NCI-H524 (cell line): ENCODE measurements at places on chromosomes 4 and X.

- no peak for DNase-seq
These were observed 15.4 kb upstream of the FHDC1 start for GRCh38 chr4:152920768-152921167.

GRCh38 chr4:126627255-126627654, 1005.5 kb upstream of the INTU start:
- peak; percentile 5 for DNase-seq

- peak; percentile 83 for DNase-seq
These were observed at the start of gene LETM1 for GRCh38 chr4:1856071-1856942. Gene LETM1 (minus strand): TSS chr4:1856156. CDS start chr4:1855950, 206 bp downstream.

DNA sequence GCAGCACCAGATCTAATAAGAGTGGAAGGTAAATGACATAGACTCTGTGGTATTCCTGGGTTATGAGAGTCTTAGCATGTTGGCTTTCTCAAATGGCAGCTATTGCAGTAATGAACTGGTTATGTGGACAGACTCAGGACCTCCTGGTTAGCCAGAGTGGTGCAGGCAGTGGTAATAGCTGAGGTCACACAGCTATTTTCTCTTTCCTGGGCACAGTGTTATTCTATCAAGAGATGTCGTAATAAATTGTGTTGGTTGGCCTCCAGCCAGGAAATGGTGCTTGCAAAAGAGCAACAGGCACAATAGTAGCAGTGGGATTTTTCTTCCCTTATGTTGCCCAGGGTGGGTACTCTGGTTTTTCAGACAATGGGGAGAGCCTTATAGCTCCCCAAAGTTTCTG, 279.2 kb upstream of the FGF16 start:
- DNase-seq, result no peak

DNA sequence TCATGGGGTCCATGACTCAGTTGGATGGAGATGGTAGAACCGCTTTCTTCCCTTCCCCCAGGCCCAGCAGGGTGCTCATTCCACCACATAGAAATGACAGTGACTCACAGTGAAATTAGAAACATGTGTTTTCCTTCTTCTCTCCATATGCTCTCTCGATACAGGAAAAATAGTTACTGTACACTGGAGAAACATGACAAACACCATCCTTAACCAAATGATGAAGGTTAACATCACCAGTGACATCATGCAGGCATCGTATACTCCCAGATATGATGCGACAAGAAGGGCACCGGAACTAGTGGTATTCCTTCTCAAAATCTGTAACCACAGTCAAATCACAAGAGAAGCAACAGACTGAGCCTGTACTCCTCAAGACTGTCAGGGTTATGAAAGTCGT, 11.7 kb upstream of the RAB40A start:
- DNase-seq, result no peak

DNA sequence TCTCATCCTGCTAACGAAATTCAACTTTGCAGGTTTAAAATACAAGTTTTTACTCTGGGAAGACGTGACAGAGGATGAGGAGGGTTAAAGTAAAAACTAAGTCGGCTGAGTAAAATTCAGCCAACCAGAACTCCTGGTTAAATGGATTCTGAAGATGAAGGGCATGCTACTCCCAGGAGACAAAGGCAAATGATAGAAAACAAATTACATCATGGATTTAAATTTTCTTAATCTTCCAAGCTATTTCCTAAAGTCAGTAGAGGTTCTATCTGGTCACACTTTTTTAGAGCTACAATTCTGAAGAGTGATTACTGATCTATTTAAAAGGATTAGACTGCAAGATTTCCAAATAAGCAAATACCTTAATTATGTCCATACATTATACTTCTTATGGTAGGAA, 47.9 kb downstream of the ZNF827 start:
- DNase-seq, result no peak

DNA sequence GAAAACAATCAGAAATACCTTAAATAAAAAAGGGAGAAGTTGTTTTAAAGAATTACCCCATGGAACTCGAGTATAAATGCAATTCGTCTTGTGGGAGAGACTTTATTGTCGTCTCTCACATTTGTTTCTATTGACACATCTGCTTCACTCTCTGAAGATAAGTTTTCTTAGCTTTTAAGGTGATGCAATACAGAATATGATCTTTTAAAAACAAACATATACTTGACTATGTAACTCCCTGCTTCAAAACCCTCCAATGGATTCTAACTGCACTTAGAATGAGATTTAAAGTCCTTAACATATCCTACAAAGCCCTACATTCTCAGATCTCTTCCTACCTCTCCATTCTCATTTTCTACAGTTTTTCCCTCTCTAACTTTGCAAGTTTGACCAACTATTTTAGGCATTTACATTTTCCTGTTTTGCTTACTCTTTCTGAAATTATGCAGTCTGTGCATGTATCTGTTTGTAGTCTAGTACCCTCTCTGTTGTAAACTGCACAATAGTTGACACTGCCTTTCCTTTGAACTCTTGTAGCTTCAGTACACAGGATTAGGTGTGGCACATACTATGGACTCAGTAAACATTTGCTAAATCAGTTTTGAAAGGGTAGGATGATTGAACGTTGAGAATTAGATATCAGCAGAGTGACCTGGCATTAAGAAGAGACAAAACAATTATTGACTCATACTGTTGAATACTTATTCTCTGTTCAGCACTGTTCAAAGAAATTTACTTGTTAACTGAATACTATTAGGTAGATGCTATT, 59.8 kb downstream of the AGTR2 start:
- no peak for DNase-seq

DNA sequence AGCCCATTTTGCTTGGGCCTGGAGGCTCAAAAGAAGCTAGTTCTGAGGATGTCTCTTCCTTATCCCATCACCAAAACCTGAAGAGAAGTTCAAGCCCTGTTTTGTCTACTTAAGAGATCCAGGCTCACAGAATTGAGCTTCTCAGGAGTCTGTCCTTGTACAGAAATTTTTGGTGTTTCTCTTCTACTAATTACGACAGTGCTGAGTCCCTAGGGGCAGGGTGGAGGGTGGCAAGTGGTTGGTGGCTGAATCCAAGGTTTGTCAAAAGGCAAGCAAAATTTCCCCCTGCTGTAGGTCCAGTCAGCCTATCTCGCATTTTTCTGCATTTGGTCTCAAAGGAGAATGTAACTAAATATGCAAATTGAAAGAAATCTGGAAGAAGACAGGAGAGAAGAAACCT, 377.9 kb downstream of the SMARCA1 start:
- DNase-seq, result no peak

DNA sequence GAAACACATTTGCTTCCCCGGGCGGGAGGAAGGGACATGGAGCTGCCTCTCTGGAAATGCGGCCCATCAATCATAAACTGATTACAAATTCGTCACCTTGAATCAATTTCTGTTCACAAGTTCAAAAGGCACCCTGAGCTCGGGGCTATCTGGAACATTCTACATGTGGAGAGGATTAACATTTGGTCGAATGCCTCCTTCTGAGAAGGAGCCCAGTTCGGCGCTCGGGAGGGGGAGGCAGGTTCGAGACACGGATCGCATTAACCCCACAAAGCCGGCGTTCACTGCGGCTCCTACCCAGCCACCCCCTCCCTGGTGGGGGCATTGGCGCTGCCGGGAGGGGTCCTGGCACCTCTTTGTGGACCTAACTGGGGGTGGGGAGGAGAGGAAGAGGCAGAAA, 108.0 kb downstream of the CPZ start:
- no peak for DNase-seq

DNA sequence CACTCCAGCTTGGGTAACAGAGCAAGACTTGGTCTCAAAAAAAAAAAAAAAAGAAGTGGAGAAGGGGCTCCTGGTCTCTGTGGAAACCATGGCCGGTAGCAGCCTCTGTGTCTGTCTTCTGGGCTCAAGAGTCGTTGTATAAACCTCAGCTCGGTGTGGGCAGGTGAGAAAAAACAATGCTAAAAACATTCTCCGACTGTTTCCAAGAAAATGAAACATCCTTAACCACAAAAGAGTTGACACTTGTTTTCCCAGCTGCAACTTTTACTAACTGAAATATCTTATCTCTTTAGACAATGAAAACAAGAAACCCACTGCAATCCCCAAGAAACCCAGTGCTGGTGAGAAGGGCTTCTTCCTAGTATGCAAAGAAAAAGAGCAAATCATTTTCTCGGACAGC, 26.2 kb downstream of the CD99 start:
- DNase-seq, result no peak

DNA sequence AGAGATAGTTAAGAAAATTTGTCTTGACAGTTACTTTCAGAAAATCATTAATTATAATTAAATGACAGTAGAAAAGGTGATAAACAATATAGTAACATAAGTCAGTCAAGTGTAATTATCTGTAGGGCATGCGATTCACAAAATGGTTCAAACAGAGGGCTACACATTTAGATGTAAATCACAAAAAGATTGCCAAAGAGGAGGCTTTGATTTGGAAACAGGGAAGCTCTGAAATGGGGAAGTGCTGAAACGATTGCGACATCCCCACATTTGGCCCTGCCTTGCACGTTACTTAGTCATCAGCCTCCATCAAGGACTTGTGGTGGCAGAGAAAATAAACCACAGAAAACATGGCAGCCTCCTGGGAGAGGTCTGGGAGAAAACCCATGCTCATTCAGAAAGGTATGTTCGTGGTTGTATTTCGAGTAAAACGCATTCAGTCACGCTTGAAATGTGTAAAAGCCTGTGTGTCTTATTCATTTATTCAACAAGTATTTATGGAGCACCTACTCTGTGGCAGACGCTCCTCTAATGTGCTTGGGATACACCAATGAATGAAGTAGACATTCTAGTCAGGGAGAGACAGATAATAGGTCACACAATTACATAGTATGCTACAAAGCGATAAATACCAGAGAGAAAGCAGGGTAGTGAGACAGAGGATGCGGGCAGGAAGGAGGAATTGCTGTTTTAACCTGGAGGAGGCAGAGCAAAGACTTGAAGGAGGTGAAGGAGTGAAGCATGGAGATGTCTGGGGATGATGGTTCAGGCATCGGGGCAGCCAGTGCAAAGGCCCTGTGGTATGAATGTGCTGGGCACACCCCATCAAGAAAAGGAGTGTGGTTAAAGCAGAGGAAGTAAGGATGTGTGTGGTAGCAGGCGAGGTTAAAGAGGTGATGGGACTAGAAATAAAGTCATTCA, 7.8 kb downstream of the RBM47 start:
- no peak for DNase-seq

DNA sequence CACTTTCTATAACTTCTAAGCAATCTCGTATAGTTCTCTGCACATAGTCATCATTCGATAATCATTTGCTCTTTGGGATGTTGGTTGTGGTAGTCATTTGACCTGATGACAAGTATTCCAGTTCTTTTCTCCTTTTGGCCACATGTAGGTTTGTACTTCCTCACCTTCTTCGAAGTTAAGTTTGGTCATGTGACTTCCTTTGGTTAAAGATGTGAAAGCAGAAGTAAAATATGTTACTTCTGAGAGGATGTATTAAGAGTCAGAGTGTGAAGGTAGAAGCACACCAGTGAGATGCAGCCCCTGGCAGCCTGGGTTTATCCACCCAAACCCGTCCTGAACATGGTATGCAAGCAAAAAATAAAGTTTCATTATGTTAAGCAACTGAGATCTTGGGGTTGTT, 48.9 kb upstream of the ZNF518B start:
- DNase-seq, result no peak

- DNase-seq, result no peak
These were observed 39.3 kb downstream of the GATB start for GRCh38 chr4:151721466-151721865.

DNA sequence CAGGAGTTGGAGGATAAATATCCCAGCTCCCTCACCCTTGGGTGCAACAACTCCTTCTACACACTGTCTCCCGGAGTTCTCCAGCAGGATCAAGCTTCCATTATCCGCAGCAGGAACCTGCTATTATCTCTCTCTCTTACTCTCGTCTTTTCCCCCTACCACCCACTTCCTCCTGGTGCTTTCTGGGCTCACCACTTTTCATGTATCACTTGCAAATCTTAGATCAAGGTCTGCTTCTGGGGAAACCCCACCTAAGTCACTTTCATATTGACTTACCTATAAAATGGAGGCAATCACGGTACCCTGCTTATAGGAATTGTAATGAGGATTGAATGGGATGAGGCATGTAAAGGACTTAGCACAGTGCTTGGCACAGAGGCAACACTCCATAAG, 589.5 kb downstream of the BCOR start:
- no peak for DNase-seq
